ENCODE measurements at places on chromosomes 5 and 9.

GRCh38 chr5:52725808-52726207, 61.9 kb upstream of the ITGA1 start:
- no peak for DNase-seq

DNA sequence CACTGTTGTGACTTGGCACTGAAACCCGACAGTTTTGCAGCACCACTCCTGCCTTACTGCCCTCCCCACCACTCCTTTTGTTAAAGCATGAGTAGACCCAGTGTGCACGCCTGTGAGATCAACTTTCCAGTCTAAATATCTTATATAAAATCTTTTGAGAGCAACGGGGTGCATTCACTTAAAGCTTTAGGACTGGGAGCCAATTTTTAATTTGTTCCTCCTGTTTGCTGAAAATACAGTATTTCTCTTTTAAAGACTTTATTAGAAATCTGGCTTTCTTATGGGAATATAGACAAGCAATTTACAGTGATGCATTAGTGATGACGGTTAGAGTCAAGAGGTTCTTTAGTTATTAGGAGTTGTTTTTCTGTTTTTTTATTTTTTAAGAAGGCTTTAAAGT, 397.5 kb downstream of the TMEM167A start:
- no peak for DNase-seq

DNA sequence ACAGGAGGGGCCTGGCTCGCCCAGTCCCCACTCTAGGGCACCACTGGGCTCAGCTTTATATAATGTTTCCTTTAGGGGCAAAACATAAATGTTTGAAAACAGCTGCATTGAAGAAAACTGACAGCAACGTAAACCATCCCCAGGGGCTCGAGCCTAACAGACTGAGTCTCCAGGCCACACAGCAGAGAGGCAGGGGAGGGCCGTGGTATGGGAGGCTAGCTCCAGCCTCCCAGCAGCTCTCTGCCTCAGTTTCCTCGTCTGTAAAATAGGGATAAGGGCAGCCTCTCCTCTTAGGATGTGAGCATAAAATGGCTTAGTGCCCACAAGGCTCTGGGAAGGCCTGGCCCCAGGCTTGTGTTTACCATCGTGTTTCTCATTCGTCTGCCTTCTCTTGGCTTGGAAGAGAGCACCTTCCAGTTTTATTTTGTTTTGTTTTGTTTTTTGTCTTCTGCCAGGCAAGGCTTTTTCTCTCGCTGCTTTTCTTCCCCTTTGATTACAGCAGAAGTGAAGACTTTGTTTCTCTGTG, 2.7 kb downstream of the ANKRD33B start:
- no peak for DNase-seq

DNA sequence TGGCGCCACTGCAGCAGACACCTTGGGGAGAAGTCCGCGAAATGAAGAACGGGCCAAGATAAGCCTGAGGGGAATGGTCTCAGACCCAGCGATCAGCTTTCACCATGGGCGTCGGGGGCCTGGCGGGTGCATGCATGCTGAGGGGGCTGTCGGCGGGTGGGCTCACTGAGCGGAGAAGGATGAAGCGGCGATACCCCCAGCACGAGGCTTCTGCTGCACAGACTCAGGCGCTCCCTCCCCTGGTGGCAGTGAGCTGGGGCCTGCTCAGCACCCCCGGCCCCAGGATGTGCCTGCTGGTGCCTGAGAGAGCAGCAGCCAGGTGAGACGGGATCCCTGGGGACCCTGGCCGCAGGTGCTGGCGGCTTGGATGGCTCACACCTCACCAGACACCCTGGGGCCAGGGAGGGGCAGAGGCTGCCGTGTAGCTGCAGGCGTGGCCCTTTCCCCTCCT, 31.2 kb downstream of the CEP72 start:
- no peak for DNase-seq

DNA sequence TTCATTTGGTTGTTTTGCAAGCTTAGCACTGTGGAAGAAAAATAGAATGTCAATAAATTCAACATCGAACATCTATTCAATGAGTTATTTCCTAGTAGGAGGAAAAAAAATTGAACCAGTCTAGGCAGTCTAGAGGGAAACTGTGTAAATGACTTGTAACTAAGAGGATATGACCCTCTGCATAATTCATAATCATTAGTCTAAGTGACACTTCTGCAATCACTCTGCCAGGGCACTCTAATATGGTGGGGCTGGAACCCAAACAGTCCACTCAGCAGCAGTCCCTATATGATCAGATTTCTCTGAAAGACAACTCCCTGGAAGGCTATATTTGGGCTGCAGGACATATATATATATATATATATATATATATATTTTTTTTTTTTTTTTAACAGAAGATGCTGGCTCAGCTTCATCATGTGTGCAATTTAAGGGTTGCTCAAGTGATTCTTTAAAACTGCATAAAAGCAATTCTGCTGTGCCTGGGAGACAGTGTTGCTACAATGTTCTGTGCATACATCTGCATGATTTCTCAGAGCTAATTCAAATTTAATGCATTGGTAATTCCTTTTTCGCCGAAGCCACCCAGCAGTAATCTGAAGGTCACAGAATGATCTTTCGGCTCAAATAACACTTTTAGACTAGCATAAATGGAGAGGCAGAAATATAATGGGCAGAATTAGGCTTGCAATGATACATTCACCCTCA, 482.1 kb upstream of the ZNF608 start:
- DNase-seq, result no peak

DNA sequence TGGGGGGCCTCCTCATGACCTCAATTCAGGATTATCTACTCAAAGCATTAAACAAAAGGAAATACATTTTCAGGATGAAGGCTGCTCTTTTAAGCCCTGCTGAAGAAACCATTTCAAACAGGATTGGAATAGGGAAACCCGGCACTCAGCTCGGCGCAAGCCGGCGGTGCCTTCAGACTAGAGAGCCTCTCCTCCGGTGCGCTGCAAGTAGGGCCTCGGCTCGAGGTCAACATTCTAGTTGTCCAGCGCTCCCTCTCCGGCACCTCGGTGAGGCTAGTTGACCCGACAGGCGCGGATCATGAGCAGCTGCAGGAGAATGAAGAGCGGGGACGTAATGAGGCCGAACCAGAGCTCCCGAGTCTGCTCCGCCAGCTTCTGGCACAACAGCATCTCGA, 720 bp downstream of the TMEM203 start:
- no peak for DNase-seq

GRCh38 chr9:133830310-133830709, 92.2 kb upstream of the SARDH start:
- no peak for DNase-seq

DNA sequence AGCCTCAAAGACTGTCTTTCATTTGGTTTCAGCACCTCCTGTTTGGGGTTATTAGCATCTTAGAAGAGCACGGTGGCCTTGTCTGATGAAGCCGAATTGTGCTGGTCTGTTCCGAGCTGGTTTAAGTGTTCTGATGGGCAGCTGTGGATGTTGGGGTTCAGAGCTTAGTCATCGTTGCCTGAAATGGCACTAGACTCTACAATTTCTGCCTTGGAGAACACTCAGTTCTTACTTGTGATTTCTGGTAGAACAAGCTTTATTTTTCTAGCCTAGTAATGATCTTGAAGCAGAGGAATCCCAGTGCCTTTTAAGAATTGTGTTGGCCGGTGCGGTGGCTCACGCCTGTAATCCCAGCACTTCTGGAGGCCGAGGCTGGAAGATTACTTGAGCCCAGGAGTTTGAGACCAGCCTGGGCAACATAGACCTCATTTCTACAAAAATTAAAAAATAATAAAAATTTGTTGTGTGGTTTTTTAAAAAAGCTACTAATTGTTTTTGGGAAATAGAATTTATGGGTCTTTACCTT, 7.8 kb downstream of the FBXW5 start:
- DNase-seq, result no peak

DNA sequence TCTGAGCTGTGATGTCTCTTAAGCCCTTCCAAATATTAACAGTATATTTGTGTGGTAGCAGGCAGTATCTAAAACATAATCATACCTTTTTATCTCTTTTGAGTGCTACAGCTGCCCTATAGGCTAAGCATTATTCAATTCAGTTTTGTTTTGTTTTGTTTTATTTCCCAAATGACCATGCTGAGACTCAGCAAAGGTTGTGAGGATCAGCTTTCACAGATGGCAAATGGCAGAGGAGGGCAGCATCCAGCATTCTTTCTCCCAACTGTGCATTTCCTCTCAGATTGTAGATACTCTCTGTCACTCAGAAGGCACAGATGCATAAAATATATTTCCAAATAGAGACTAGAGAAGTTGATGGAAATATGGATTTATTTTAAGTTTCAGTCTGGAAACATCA, 90.7 kb downstream of the DAPK1 start:
- DNase-seq, result no peak

DNA sequence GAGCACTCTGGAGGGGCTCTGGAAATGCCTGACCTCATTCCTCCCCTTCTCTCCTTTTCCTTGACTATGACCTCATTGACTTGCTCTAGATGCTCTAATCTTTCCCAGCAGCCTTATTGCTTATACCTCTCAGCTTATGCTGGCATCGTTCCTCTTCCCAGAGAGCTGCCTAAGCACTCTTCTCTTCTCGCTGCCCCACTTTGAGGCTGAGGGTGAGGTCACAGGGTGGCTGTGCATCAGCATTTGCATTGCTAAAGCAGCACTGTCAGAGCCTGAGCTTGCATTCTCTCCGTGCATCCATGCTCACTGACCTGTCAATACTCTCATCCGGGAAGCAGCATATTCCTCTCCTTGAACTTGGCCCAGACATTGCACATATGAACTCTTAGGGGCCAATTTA, 96.4 kb upstream of the NTRK2 start:
- DNase-seq, result no peak

- DNase-seq, result no peak
These were observed 164.9 kb upstream of the ZNF618 start for GRCh38 chr9:113711251-113711650.

GRCh38 chr9:17775656-17776055, 196.8 kb downstream of the SH3GL2 start:
- no peak for DNase-seq

- DNase-seq, result no peak
These were observed 219.9 kb upstream of the IRX1 start for GRCh38 chr5:3375586-3376311.

DNA sequence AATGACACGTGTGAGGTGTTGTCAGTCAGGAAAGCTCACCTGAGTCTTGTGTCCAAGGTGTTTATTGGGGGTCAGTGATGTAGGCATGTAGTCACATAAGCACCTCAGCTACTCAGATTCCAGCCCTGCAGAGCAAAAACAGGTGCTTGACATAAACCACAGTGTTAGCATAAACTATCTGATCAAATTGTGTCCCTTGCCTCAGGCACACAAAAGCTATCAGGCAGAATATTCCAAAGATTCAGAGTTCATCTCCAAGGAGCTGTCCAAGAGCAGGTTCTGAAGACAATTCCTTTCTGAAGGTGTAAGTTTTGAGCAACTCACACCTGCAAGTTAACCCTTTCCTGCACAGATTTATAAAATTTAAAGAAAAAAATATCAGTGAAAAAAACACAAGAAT, 102.2 kb upstream of the ITGA1 start:
- DNase-seq, result no peak

DNA sequence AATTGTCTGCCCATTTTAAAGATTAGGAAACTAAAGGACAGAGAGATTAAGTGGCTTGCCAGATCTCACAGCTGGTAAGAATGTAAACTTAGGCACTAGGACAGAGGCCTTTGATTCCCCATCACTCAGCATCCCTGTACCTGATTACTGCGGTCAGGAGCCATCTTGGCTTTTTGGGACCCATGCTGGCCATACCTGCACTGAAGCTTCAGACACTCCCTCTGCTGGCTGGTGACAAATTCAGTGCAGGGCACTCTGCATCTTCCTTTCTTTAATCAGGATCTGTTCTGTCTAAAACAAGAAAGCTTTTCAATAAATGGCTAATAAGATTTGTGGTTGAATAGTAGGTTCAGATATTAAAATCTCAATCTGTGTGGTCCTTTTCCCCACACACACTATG, 215.5 kb upstream of the RORB start:
- DNase-seq, result no peak

DNA sequence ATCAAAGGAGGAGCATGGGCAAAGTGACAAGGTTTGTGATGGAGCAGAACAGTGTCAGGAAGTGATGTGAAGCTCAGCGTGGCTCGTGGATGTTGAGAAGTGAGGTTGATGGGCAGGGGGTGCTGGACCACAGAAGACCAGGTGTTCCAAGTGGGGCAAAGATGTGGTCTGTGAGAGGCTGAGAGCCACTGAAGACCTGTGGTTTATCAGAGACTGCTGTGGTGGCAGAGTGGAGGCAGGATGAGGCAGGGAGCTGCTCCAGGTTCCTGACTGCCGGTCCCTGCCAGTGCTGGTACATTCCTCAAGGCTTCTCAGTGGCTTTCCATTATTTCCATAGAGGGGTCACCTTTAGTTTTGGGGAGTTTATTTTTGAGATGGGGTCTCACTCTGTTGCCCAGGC, 19.1 kb downstream of the PALM2AKAP2 start:
- DNase-seq, result no peak

DNA sequence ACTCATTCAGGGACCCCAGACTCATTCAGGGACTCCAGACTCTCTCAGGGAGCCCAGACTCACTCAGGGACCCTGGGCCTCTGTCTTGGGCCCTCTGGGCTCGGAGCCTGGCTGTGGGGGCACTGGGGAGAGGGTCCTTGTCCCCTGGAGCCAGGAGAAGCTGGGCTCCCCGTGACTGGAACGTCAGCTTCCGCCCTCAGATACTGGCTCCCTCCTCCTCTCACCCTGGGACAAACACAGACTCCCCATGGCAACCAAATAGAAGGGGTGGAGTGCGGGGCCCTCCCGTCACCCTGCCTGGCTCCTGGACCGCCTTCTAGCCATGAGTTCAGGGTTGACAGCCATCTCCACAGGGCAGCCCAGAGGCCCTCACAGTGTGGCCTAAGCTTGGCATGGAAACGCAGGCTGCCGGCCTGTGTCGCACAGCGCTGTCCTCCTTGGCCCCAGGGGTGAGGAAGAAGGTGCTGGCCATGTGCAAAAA, 27.6 kb downstream of the ZDHHC11B start:
- DNase-seq, result no peak

DNA sequence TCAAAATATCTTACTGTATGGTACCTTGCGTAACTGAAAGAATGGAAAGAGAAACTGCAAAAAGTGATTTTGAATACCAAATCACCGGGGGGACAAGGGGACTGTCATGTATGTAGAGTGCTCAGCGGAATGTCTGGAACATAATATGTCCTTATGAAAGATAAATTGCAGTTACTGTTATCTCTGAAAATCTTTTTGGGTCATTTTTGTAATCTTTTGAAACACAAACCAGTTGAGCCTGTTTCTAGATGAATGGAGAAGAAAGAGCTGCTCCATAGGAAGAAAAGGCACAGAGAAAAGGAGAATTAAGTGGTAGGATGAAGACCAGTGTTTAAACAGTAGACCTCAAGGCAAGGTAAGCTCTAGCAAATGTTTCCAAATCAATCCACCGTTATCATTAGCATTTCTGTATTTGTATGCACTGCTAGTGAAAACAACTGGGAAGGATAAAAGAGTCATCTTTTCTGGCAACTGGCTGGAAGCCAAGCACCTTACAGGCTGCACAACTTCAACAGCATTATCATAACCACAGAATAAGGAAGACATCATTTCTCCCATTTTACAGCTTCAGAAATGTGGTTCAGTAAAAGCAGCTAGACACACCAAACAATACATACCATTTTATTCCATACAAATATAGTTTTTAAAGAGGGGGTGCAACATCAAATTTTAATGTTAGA, 158.5 kb downstream of the TRPM3 start:
- no peak for DNase-seq
